ENCODE measurements at places on chromosomes 11 and 22.

GRCh38 chr11:34280945-34281872 is 76.6 kb downstream of the ABTB2 start:
- DNase-seq: no peak

DNA sequence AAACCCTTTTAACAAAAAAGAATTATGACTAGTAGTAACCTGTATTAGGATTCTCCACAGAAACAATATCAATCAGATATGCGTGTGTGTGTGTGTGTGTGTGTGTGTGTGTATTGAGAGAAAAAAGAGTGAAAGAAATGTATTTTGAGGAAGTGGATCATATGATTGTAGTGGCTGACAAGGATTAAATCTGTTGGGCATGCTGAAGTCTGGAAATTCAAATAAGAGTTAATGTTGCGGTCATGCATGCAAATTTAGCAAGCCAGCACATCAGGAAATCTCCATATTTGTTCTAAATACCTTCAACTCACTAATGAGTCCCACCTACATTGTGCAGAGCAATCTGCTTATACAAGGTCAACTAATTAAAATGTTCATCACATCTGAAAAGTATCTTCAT is 46.8 kb upstream of the IGLL5 start:
- DNase-seq: no peak

- no peak for DNase-seq
Measured at GRCh38 chr11:46237248-46238077, 40.0 kb upstream of the CREB3L1 start.

GRCh38 chr11:68670208-68670992 is 13.9 kb upstream of the GAL start:
- DNase-seq: no peak

DNA sequence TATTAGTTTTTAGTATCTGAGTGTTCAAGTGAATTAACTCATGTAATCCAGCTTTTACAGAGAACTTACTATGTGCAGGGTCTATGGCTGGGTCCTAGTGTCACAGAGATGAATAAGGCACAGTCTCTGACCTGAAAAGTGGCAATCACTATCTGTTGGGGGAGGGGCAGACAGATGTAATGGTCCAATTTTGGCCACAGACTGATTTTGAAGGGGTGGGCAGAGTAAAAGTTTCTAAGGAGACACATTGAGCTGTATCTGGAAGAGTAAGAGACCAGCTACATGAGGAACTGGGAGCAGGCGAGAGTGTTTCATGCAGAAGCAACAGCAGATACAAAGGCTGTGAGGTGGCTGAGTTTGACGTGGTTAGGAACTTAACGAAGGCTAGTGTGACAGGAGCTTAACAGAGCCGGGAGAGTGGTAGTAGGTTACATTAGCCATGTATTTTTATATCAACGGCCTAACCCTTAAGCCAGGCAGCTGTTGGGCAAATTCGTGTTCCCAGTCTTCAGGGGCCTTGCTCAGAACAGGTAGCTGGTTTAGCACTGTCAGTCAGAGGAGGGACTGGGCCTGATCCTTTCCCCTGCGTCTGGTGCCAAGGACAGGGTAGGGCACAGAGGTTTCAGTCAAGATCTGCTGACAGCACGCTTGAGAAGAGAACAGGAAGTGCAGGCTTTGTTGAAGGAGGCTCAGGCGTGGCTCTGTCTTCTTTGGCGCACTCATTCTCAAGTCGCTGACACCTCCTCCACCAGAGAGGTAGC is 1.4 kb upstream of the STIM1 start:
- no peak for DNase-seq

DNA sequence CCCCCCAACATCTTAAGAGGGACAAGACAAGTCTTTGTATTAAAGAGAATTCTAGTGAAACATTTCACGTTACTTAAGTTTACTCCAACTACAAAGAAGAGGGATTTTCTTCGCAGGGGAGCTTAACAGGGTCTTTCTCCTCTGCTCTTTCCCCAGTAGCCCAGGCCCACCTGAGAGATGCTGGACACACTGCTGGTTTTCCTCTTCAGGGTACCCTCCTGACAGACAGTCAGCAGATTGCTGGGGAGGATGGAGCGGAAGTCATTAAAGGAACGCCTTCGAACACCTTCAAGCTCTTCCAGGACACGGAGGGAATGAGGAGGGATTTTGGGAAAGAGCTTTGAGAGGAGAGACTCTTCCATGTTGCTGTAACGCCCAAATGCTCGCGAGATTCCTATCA is 39.1 kb downstream of the PI4KA start:
- DNase-seq: no peak

GRCh38 chr11:67282155-67282875 is 6.8 kb upstream of the ANKRD13D start:
- DNase-seq: no peak

DNA sequence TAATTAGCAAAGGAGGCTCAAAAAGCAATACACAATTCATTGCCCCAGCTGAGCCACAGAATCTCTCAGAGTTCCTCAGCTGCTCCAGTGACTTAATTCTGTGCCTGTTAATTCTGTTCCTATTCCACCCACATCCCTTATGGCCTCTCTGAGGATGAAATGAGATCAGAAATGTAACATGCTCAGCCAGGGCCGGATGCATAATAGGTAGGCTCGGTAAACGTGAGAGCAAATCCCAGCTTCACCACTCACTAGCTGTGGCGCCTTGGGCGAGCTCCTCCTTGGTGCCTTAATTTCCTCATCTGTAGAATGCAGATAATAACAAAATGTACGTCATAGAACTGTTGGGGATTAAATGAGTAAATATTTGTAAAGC is 42.8 kb upstream of the DKK3 start:
- no peak for DNase-seq

GRCh38 chr22:49118065-49118464 is 709.6 kb downstream of the BRD1 start:
- DNase-seq: no peak

DNA sequence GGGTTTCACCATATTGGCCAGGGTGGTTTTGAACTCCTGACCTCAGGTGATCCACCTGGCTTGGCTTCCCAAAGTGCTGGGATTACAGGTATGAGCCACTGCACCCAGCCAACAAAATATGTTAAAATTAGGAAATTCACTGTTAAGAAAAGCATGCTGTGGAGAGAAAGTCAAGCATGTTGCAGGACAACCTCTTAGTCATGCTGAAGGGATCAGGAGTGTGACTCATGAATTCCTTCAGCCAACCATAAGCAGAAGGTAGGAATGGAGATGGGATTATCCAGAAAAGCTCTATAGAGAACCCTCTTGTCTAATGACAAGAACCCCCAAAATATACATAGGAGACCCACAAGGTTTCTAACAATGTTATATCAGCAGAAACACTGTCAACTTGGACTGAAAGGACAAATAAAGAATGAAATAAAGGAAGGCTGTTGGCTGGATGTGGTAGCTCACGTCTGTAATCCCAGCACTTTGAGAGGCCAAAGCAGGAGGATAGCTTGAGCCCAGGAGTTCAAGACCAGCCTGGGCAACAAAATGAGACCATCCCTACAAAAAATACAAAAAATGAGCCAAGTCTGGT is 16.0 kb downstream of the MRTFA start:
- DNase-seq: no peak

GRCh38 chr22:43159484-43160178 is 8.3 kb downstream of the TSPO start:
- DNase-seq: no peak

DNA sequence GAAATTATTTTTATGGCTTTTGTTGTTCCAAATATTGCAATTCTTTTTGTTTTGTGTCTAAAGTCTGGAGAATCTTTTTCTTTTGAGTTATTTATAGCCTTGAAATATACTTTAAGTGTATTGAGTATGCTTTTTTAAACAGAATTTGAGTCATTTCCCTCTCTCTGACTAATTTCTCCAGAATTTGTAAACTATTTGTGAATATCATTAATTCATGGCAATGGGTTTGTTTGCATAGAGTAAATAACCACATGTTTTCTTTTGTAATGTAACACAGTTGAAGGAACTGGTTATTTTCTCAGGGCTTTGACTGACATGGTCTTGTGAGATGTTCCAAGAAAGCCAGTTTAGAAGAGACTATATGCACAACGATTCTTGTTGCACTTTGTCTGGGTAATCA is 30.9 kb upstream of the MPEG1 start:
- no peak for DNase-seq

GRCh38 chr22:38315823-38316363 is 1.3 kb downstream of the CSNK1E start:
- no peak for DNase-seq

- DNase-seq: no peak
Measured at GRCh38 chr22:49928185-49928495, 9.7 kb downstream of the CRELD2 start.

- no peak for DNase-seq
Measured at GRCh38 chr11:70265341-70265740, 5.1 kb upstream of the PPFIA1 start.

All from stimulated activated CD4-positive, alpha-beta T cell treated with anti-CD3 and anti-CD28 coated beads, Interleukin-1b, Interleukin-23, amount 100 ng/mL, for 1 hour (primary cell).